ENCODE measurements at places on chromosomes 1 and 21.

DNA sequence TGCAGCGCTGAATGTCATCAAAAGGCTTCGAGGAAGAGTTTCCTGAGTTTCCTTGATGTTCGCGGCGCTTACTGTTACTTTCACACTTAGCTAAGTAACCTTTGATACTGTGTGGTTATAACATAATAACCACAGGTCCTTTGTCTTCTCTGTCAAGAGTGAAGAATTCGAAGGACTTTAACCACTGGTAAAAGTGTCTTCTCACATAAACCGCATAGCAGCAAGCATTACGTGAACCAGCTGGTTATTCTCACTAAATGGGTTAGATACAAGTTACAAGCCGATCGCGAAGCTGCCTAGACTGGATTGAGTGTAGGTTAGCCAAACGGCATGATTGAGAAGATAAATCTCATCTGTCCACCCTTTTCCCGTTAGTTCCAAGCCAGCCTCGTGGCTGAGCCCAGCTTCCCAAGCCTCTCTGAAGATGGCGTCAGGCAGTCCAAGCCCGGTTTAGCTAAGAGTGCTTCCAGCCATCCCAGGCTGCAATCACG, 18.3 kb upstream of the IFNGR2 start:
- DNase-seq = no peak
- no peak overlapping the region for H3K27ac ChIP-seq
- no peak overlapping the region for H3K4me3 ChIP-seq
- H3K36me3 ChIP-seq = no peaks in the 10 kb centered on the region

- H3K36me3 ChIP-seq = no peaks in the 10 kb centered on the region
- H3K4me3 ChIP-seq = no peak overlapping the region
- DNase-seq = no peak
- no peaks in the 10 kb centered on the region for H3K27me3 ChIP-seq
- no peak overlapping the region for H3K27ac ChIP-seq
- no peaks in the 10 kb centered on the region for H3K4me1 ChIP-seq
Measured at GRCh38 chr21:40602080-40602479, 244.9 kb downstream of the DSCAM start.

DNA sequence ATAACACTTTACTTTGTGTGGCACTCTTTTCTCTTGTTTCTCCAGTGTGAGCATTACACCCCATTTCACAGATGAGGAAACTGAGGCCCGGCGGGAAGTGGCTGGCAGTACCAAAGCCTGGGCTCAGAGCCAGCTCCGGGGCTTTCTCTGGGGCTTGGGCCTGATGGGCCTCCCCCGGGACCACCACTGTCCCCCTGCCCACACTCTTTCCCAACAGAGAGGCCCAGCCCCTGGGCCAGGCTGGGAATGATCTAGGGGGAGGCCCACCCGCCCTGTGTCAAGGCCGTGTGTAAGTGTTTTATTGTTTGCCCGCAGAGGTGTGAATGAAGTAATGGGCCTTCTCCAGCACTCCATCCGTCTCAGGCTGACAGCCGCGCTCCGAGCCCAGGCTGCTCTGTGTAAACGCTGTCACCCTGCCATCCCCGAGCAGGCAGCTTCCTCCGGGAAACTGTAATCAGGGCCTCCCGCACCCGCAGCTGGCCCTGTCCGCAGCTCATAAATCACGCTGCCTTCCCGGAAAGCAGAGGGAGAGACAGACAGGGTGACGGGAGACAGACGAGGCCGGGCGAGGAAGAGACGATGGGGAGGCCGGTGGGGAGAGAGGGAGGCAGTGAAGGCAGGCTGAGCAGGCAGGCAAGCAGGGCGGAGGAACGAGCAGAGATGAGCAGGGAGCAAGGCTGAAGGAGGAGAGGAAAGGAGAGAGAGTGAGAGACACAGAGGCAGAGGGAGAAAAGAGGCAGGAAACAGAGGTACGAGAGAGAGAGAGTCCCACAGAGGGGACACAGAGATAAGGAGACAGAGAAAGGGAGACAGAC, 109.7 kb upstream of the ZBTB40 start:
- H3K27ac ChIP-seq = no peak overlapping the region
- no peaks in the 10 kb centered on the region for H3K36me3 ChIP-seq
- peaks cover 86% of the 10 kb centered on the region for H3K27me3 ChIP-seq
- no peak for DNase-seq
- no peak overlapping the region for H3K4me3 ChIP-seq
- no peaks in the 10 kb centered on the region for H3K4me1 ChIP-seq

DNA sequence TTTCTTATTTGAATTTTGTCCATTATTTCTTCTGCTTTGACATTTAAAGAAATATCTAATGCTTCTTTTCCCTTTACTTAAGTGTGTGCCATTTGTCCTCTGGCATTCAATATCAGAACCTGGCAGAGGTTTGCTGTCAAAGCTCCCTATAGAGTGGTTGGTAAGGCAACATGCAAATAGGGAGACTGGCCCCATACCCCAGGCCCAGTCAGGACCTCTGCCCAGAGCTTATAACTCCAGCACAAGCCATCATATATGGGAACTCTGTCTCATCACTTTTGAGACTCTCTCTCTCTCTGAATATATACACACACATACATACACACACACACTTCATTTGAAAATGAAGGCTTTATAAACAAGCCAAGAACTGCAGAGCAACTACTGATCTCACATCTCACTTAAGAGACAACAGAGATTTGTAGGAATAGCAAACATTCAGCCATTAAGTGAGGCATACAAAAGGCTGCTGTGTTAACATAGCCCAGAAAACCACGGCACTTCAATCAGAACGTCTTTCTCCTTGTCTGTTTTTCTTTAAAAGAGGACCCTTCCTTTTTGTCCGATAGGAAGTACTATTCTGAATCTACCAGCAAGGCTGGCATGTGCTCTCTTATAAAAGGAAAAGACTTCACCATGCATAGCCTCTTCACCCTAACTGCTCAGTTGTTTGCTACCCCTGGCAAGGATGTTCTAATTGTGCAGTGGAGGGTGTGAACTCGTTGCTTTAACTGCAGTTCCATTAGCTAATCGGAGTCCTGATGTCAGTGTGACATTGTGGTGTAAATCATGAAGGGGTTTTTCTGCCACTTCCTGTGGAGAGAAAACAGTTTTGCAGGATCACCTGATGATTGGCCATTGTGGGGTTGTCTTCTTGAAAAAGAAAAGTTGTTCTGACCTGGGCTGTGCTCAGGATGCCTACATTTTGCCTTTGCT, 101.7 kb downstream of the NR5A2 start:
- H3K27me3 ChIP-seq = no peaks in the 10 kb centered on the region
- no peak overlapping the region for H3K27ac ChIP-seq
- H3K36me3 ChIP-seq = no peaks in the 10 kb centered on the region
- peak; percentile 56 for DNase-seq

- DNase-seq = no peak
- H3K36me3 ChIP-seq = no peaks in the 10 kb centered on the region
- no peak overlapping the region for H3K27ac ChIP-seq
- no peak overlapping the region for H3K4me3 ChIP-seq
Measured at GRCh38 chr1:198205016-198205684, 48.4 kb downstream of the NEK7 start.

GRCh38 chr1:223487887-223488259, 94.7 kb downstream of the CCDC185 start:
- H3K4me3 ChIP-seq = no peak overlapping the region
- no peaks in the 10 kb centered on the region for H3K36me3 ChIP-seq
- no peak for DNase-seq
- peak overlapping the region; percentile 59 for H3K27ac ChIP-seq
- H3K27me3 ChIP-seq = peaks cover 5% of the 10 kb centered on the region
- H3K4me1 ChIP-seq = peaks cover 4% of the 10 kb centered on the region

- no peak overlapping the region for H3K27ac ChIP-seq
- H3K36me3 ChIP-seq = no peaks in the 10 kb centered on the region
- DNase-seq = no peak
- H3K27me3 ChIP-seq = peaks cover 67% of the 10 kb centered on the region
- peaks cover 8% of the 10 kb centered on the region for H3K4me1 ChIP-seq
- peak overlapping the region; percentile 9 for H3K4me3 ChIP-seq
Measured at GRCh38 chr1:217134857-217135568, 411.8 kb upstream of the ESRRG start.
